Stimulated activated CD4-positive, alpha-beta T cell treated with anti-CD3 and anti-CD28 coated beads, Interleukin-1b, Interleukin-23, amount 100 ng/mL, for 1 hour (primary cell): ENCODE measurements at places on chromosomes 6 and 20.

GRCh38 chr6:153947808-153948447, 91.1 kb upstream of the OPRM1 start:
- no peak for DNase-seq

DNA sequence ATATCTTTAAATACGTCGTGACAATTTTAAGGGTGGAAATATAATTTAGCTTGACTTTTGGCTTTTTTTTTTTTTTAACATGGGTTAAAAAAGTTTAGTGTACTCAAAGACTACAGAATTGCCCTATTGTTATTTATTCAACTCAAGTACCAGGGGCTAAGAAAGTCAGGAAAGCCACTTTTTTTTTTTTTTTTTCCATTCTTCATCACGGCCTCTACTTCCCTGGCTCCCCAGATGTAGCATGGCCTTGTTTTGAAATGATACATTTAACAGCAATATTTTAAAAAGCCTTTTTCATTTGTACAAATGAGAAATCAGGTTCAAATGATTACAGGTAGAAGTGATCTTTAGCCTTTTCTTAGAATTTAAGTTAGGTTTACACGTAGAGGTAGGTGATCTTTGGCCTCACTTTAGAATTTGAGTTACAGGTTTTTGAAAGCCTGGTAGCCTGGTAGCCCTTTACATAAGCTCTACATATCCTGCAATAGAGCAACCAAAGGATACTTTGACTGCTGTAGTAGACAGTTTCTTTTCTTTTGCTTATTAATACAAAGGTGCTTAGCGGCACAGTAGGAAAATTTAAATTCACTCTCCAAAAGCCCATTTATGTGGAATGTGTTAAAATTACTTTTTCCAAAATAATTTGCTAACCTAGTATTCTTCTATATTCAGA, 160.5 kb upstream of the MMS22L start:
- DNase-seq, result no peak

- no peak for DNase-seq
Measured at GRCh38 chr6:137095651-137096238, 51.0 kb upstream of the IL20RA start.

DNA sequence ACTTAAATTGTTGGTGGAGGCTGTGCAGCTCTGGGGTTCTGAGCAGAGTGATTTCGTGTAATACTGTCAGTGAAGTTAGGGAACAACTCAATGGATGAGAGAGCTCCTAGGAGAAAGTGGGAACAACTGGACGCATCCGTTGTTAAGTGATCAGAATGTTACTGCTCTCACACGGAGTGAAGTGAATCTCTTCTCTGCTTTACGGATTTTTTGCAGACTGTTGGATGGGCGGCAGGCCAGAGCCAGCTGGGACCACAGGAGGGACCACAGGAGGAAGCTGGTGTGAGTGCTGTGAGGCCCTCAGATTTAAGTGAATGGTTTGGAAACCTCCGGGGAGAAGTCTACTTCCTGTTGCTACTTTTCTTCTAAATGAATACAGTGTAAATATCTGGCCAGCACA, 23.7 kb upstream of the PPP1R14C start:
- DNase-seq, result no peak

DNA sequence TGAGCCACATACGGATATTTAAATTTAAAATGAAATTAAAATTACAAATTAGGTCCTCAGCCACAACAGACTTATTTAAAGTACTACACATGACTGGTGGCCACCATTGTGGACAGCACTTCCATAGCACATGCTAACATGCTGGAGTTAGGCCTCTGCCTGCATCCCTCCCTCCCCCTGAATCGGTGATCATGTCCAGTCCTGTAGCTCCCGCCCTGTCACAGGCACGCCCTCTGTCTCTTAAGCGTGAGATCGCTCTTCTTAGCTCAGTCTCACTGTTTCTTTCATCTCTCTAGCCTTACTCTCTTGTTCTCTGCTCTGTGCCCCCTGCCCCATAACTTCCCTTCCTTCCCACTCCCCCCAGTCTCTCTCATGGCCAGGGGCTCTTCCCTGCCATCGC, 28.9 kb downstream of the ELMO2 start:
- no peak for DNase-seq
